ENCODE measurements at places on chromosomes 4 and X.
A peak's percentile ranks its signal among the peaks of the same experiment; 100 is the strongest.

- no peaks in the 10 kb centered on the region for H3K27me3 ChIP-seq
- peaks cover 13% of the 10 kb centered on the region for H3K36me3 ChIP-seq
- peaks cover 24% of the 10 kb centered on the region for H3K4me1 ChIP-seq
- peak; percentile 18 for DNase-seq
- H3K4me3 ChIP-seq, result no peak overlapping the region
- peak overlapping the region; percentile 81 for H3K27ac ChIP-seq
These were observed 29.8 kb upstream of the ARHGEF6 start for GRCh38 chrX:136810493-136810892.

DNA sequence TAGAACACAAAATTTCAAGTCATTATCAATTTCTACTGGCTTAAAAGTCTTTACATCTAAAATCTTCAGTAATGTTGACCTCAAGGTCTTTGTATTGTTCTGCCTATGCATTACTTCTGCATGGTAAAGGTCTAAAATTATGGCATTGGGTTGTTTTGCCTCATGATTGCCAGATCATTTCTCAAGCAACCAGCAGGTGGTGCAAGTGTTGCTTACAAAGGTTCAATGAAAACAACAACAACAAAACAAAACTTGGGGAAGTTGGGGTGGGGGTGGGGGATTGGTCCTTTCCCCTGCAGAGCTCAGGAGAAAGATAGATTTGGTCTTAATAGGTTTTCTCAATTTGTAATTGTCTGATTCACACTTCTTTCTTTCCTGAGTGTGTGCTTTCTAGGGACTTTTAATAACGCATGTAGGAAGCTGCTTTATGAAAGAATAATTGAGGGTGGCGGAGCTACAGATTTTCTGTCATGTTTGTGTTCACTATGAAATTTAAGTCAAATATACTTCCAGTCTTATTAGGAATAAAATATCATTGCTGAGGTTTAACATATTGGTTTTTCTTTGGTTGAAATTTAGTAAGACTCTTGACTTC, 145.1 kb downstream of the COL4A5 start:
- H3K27ac ChIP-seq, result no peak overlapping the region
- H3K27me3 ChIP-seq, result no peaks in the 10 kb centered on the region
- no peak overlapping the region for H3K4me3 ChIP-seq
- DNase-seq, result no peak

DNA sequence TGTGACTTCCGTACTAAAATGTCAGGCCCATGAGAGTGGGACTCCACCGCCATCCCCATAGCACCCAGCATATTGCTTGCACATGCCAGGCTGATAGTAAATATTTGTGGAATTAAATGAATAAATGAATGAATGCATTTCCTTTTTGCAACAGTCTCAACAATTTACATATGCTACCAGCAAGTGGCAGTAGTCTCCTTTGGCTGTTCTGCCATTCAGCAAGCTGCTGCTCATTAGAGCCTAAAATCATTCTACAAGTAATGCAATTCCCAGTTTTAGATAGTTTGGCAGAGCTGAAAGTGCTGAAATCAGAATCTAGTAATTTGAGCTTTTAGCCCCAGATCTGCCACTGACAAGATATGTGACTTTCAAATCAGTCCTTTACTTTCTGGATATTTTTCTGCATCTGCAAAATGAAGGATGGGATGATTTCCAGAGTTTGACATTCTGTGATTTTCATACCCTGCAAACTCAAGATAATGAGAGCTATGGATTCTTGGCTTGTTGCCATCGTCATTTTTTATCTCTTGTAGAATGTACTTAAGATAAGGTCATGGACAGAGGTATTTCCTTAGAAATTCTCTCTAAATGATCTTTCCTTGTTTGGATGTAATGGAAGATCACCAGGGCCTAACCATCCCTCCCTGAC, 35.7 kb upstream of the INTS6L start:
- H3K27me3 ChIP-seq, result no peaks in the 10 kb centered on the region
- no peaks in the 10 kb centered on the region for H3K4me1 ChIP-seq
- no peaks in the 10 kb centered on the region for H3K36me3 ChIP-seq

GRCh38 chr4:174394915-174395314, 111.2 kb downstream of the CEP44 start:
- no peak overlapping the region for H3K27ac ChIP-seq
- H3K4me1 ChIP-seq, result peaks cover 8% of the 10 kb centered on the region
- H3K27me3 ChIP-seq, result no peaks in the 10 kb centered on the region
- no peak for DNase-seq

DNA sequence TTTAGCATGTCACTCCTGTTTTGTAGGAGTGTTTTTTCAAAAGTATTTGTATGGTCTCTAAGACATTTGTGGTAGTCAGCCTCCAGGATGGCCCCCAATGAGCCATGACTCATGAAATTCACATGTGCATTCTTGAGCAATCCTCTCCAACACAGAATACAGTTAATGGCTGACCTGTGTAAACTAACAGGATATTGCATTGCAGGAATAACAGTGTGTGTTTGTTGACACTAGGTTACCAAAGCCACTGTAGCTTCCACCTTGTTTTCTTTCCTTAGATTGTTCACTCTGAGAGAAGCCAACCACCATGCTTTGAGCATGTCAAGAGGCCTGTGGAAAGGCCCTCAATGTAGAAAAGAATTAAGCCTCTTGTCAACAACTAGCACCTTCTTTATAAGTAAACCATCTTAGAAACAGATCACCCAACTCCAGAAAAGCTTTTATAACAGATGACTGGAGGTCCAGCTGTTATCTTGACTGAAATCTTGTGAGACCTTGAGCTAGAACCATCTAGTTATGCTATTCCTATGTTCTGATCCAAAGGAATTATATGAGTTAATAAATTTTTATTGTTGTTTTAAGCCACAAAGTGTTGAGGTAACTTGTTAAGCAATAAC, 28.5 kb downstream of the TBCK start:
- H3K36me3 ChIP-seq, result peaks cover 12% of the 10 kb centered on the region
- DNase-seq, result no peak
- H3K27ac ChIP-seq, result no peak overlapping the region
- no peaks in the 10 kb centered on the region for H3K27me3 ChIP-seq

DNA sequence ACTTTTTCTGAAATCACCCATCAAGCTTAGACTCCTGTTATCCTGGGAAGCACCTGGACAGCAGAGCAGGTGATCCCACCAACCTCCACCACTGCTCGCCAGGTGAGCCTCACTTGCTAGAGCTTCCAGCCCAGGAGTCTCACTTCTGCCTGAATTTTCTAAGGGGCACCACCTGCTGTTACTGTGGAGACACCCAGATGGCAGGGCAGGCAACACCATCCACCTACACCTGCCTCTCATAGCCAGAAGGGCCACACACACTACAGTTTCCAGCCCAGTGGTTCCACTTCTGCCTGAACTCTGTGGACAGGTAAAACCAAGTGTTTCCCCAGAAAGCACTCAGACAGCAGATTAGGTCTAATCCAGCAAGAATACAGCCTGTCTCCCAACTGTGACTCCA, 262.0 kb downstream of the ARAP2 start:
- H3K27ac ChIP-seq, result no peak overlapping the region
- no peaks in the 10 kb centered on the region for H3K36me3 ChIP-seq
- H3K4me1 ChIP-seq, result peaks cover 4% of the 10 kb centered on the region
- DNase-seq, result no peak
- no peak overlapping the region for H3K4me3 ChIP-seq

DNA sequence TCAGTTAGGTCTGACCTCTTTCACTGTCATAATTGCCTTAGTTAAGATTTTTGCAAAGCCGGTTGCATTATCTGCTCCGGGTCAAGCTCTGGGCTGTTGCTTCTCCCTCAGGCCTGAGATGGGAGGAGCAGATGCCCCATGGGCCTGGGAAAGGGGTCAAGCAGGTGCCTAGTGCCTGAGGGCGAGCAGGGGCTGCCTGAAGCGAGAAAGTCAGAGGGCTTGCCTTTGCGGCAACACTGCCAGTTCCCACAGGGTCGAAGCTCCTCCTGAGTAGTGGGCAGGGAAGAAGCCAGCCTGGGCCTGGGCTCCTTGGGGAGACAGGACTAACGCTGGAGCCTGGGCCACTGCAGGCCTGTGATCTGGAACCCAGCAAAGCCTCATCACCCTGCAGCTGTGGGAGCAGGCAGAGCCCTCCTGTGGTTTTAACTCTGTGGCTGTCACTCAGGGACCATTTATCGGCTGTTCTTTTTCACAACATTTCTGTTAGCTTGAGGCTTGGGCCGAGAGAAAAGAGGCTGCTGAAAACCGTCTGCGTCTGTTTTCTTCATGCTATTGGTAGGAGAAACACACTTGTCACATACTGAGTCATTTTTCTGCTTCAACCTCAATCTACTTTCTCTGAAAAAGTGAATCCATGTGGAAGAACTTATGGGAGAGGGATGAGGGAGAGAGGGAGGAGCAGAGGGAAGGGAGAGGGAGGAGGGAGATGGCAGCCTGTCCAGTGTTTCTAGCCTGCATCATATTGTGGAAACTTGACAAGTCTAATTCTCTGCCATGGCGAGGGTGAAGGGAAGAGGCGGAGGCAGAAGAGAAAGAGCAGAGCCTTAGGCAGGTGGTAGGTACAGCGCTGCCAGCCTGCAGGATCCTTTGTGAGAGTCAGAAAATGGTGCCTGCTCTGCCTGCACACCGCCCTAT, 68.4 kb downstream of the RHOH start:
- DNase-seq, result no peak
- no peaks in the 10 kb centered on the region for H3K36me3 ChIP-seq
- no peak overlapping the region for H3K4me3 ChIP-seq
- H3K27me3 ChIP-seq, result no peaks in the 10 kb centered on the region
